ENCODE measurements at places on chromosomes 13 and 19. TPM values are rescaled to one million over a fixed set of nuclear protein-coding genes. Genes with fewer than 3 reads are reported as not detected.
A peak's percentile ranks its signal among the peaks of the same experiment; 100 is the strongest.

DNA sequence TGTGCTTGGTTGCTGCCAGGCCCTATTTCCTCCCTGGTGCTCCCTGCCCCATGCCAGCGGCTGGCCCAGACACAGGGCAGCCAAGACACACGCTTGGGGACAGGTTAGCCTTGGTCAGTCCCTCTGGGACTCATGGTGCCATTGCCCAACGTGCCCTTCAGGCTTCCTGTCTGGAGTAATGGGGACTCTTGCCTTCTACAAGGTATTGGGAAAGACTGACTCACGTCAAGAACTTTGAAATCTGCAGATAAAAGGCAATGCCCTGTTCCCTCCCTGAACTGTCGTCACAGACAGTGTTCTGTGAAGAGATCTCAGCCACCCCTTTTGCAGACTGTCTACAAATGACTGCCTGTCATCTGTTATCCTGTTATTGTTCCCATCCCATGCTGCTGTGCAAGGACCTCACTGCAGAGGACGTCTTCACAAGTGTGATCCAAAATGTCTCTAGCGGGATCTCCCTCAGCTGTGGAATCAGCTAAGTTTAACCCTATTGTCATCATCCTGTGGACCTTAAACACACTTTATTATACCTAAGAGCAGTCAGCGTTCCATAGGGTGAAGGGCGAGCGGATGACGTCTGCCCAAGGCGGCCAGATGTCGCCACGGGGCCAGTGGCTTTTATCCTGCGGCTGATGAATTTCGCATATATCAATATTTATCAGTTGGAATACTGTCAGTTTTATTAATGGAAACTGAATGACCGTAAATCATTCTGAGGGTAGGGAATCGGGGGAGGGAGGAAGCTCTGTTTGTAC, 59.0 kb downstream of the GSX1 start:
- DNase-seq = no peak

GRCh38 chr13:45353895-45354294, 12.9 kb upstream of the TPT1 start:
- DNase-seq = no peak

GRCh38 chr19:11164879-11165406, 9.4 kb upstream of the SPC24 start:
- DNase-seq = no peak

The SYNGR4 gene
- total RNA-seq = not detected

DNA sequence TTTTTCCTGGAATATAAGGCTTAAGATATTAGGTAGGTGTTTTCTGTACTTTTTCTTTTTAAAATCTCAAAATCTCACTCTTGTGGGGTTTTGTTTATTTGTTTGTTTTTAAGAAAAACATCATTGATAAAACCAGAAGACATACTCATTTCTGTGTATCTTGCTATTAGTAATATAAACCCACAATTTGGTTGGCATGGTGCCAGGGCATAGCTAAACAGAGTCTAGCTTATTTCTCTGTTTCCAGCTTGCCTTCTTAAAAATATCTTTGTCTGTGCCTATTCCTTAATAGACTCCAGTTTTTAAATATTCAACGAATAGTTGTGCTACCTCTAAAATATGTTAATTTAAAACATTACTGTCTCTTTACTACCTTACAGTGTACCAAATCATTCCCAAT, 1121.9 kb upstream of the PCDH20 start:
- DNase-seq = no peak

GRCh38 chr19:39906283-39906682, 28.2 kb downstream of the FCGBP start:
- no peak for DNase-seq

DNA sequence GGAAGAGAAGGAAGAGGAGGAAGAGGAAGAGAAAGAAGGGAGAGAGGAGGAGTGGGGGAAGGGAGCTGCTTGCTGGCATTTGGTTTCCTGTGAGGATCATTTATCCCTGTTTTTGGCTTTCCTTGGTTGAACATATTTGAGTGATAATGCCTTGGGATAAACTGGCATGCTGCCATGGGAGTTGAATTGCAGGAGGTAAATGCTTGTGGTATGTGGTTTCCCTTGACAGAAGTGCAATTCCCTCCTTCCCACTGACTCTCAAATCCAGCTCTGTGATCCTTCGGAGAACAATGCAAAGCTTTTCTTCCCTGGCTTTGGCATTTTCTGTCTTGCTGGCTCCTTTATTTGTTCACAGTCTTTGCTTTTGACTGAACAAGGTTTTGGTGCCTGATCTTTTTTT, 27.2 kb upstream of the CBY2 start:
- DNase-seq = no peak

- no peak for DNase-seq
Measured at GRCh38 chr13:34591900-34592529, 350.1 kb upstream of the NBEA start.

The NKPD1 gene
- total RNA-seq = 0.81 TPM

- DNase-seq = no peak
Measured at GRCh38 chr13:92989301-92989700, 237.3 kb upstream of the GPC6 start.

GRCh38 chr13:30818323-30818960, 83.1 kb downstream of the ALOX5AP start:
- DNase-seq = peak; percentile 51

DNA sequence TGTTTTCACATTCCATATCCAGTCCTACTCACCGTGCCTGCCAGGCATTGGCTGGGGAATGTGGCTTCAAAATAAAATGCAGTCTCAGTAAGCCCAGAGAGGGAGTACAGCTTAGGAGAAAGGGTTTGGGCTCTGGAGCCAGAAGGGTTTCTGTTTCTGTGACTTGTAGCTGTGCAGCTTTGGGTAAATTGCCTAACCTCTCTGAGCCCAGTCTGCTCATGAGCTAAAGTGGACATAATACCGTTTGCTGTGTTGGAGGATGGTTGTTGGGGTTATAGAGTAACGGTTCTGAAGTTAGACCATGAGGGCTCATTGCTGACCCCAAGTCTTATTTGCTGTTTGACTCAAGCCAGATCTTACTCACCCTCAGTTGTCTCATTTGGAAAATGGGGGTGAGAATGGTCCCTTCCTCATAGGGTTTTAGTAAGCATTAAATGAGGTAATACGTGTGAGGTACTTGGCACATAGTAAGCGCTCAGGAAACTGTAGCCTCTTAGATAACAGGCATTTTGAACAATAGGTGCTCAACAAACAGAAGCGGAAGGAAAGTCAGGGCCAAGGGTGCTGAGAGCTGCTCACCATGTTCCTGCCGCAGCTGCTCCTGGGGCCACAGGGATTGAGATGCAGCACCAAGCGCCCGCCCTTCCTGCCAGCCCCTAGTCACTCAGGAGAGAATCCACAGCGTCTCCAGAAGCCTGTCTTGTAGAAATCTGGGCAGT, 45.5 kb downstream of the C13orf42 start:
- DNase-seq = no peak

- DNase-seq = no peak
Measured at GRCh38 chr19:49441960-49442350, 628 bp upstream of the SLC17A7 start.

DNA sequence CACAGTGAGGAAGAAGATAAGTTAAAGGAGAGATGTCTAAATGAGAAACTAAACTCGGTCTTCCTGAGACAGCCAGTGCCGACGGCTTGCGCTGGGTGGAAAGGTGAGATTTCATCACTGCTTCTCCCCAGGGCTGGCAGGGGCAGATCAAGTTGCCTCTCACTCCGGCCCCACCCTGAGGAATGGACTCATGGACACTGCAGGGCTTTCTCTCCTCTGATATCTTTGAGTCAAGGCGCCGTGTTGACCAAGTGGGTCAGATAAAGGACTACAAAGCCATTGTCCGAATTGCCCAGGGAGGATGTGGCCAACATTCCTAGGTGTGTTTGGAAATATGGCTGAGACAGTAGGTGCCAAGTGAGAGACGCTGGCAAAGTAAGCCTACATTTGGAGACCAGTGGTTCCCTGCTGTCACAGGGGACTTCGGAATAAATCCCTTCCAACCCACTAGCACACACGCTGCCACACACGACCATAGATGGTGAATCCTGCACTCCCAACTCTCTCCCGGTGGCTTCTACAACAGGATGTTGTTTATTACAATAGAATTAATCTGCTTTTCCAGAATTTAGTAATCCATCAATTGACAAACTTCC, 156.5 kb upstream of the TSC22D1 start:
- DNase-seq = no peak

GRCh38 chr13:109130093-109130835, 500.9 kb downstream of the MYO16 start:
- DNase-seq = no peak

The RHPN2 gene
- 0.81 TPM for total RNA-seq

- no peak for DNase-seq
Measured at GRCh38 chr13:108272333-108272732, 2.8 kb downstream of the TNFSF13B start.

GRCh38 chr19:49340069-49340864, 5.1 kb downstream of the CD37 start:
- peak; percentile 36 for DNase-seq

The ASPDH gene
- not detected for total RNA-seq

- DNase-seq = no peak
Measured at GRCh38 chr19:49952479-49952836, 8.5 kb downstream of the SIGLEC11 start.

DNA sequence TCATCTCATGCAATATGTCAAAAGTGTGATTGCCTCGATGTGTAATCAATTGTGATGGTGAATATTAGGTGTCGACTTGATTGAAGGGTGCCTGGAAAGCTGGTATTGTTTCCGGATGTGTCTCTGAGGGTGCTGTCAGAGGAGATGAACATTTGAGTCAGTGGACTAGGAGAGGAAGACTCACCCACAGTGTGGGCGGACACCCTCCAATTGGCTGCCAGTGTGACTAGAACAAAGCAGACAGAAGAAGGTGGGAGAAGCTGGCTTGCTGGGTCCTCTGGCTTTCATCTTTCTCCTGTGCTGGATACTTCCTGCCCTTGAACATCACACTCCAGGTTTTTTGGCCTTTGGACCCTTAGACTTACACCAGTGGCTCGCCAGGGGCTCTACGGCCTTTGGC, 15.5 kb upstream of the CABP5 start:
- no peak for DNase-seq

The ERVV-1 gene
- total RNA-seq = not detected

- DNase-seq = no peak
Measured at GRCh38 chr19:5154129-5154798, 185.4 kb downstream of the KDM4B start.

DNA sequence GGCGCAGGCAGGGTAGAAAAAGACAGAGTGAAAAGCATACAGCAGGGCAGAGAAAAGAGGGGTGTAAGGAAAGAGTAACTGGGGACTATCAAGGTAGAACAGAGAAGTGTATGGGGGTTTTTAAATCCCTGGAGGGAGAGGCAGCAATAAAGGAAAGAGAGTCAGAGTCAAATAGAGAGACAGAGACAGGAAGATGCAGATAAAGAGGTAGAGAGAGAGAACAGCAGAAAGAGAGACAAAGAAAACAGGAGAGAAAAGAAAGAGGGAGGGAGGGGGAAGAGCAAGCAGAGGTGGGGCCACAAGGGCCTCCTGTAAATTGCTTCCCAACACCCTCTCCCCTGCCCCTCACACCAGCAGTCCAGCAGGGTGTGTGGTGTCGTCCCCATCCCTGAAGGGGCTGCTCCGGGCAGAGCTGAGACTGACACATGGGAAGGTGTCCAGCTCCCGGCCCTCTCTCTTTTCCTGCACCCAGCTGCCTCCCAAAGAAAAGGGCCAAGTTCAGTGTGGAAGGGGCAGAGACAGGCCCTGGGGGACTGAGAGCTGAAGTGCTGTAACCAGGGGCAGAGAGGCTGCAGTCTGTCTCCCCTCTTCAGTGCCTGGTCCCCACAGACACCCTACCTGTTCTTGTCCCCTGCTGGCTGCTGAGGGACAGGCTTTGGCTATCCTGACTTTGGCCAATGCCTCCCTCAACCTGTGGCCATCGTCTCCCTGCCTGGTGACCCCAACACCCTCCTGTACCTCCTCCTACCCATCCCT, 17.4 kb upstream of the POU2F2 start:
- no peak for DNase-seq

DNA sequence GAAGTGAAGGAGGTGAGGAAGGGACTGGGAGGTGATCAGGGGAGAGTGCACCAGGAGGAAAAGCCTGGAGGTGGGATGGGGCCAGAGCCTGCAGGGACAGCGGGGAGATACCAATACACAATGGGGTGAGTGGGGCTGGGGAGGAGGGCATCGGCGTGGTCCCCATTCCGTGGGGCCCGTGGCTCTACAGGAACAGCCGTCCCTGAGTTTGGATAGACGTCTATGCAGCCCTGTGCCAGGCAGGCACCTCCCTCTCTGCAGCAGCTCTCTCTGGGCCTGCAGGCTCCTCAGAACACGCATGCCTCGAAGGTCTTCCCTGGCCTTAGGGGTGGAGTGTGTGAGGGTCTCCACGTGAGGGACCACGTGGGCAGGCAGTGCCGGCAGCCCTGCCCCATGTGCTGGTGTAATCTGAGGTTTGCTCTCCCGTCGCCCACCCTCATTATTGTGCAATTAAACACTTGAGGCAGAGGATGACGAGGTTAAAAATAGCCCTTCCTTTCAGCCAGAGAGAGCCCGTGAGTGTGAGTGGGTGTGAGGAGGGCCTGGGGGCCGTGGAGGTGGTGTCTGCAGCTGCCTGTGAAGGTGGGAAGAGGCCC, 16.5 kb downstream of the C2CD4C start:
- no peak for DNase-seq

- DNase-seq = no peak
Measured at GRCh38 chr13:110327051-110327721, 20.1 kb downstream of the COL4A2 start.

The MAP1S gene
- total RNA-seq = 31.7 TPM

GRCh38 chr13:30714629-30715371, 20.5 kb upstream of the ALOX5AP start:
- DNase-seq = no peak

DNA sequence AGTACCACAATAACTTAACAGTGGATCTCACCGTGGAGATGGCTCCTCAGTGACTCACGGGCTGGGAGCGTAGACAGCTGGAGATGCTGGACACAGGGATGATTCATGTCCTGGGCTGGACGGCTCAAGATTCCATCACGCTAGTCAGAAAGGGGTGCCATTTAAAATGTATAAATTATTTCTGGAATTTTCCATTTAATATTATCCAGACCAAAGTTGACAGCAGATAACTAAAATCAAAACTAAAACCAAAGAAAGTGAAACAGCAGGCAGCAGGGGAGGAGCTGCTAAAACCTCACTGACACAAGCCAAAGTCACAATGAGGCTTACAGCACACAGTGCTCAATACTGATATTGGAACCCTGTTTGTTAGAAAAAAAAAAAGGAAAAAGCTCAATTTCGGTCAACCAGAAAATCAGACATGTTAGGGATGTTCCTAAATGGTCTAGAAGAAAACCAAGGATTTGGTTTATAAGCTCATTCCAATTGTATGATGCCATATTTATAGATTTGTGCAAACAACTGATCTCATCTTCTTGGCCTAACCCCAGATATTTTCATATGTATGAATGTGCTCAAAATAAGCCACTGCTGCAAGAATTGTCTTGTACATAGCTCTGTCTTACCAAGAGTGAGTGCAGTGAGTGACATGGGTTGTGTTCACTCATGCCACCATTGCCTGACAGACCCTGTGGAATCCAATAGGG, 111.8 kb downstream of the SACS start:
- peak; percentile 63 for DNase-seq

The TEX29 gene
- not detected for total RNA-seq
